Activated effector memory CD4-positive, alpha-beta T cell treated with anti-CD3 and anti-CD28 coated beads, Interleukin-2, amount 50 U/mL, for 16 hours (primary cell): ENCODE measurements at places on chromosomes 3 and 15.
A peak's percentile ranks its signal among the peaks of the same experiment; 100 is the strongest.

DNA sequence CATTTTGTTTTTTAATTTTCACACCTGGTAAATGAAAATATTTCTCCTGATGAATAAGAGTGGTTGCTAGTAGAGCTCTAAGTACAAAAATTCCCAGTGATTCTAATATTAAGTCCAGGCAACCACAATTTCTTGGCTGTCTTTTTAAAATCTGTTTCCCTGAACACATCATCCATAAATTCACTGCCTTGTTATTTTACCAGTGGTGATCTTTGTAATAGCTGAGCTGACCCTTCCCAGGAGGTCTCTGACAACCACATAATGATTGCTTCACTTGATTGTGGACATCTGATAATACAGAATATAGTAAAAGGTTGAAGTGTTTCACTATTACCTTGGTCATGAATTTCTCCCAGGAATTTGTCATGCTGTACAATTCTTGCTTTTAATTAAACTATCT lies 13.9 kb upstream of the TOP2B start:
- no peak for DNase-seq

GRCh38 chr15:67198157-67198754 lies 56.2 kb downstream of the AAGAB start:
- DNase-seq: no peak

- DNase-seq: peak; percentile 54
Measured at GRCh38 chr3:123295171-123295900, 93.6 kb downstream of the SEC22A start.

GRCh38 chr15:80234883-80235282 lies 17.1 kb downstream of the CTXND1 start:
- peak; percentile 77 for DNase-seq

DNA sequence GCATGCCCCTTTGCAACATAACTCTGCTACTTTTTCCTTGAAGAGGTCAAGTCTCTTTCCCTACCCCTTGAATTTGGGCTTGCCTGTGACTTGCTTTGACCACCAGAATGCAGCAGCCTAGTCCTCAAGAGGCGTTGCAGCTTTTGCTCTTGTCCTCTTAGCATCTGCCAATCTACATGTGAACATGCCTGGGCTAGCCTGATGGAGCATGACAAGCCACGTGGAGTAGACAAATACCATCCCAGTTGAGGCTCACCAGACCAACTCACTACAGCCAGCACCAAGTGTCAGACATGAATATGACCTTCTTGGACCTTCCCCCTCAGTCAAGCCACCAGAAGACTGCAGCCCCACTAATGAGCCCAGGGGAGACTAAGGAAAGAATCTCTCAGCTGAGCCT lies 32.9 kb downstream of the AMOTL2 start:
- peak; percentile 53 for DNase-seq

DNA sequence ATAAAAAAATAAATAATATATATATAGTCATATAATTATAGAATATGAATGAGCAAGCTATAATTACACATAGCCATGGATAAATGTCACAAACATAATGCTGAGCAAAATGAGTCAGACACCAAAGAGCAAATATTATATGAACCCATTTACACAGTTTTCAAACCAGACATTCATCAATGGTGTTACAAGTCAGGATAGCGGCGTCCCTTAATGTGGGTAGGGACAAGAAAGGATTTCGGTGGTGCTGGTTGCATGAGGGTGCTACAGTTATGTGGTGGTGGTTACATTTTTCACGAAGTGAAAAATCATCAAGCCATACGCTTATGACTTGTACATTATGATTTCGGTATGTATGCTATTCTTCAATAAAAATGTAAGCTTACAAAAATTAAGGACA lies 100.5 kb downstream of the HMG20A start:
- DNase-seq: no peak

DNA sequence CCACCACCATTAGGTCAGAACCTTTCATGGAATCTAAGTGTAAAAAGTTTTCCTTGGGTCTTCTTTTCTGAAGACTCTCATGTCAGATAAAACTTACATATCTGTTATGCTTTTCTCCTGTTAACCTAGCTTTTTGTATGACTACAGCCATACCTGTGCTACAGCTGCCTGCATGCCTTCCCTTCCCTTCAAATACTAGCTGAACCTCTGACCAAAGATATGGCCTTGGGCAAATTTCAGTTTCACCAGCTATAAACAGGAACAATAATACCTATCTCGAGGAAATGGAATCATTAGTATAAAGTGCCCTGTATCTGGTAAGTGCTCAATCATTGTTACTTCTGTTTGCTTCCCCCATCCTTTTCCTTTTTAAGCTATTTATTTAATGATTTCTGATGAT lies 25.0 kb downstream of the GLB1 start:
- no peak for DNase-seq

- peak; percentile 65 for DNase-seq
Measured at GRCh38 chr3:191329654-191330529, at the start of gene UTS2B. UTS2B (minus strand) TSS chr3:191330526; CDS start chr3:191282189, 48,337 bp downstream.

DNA sequence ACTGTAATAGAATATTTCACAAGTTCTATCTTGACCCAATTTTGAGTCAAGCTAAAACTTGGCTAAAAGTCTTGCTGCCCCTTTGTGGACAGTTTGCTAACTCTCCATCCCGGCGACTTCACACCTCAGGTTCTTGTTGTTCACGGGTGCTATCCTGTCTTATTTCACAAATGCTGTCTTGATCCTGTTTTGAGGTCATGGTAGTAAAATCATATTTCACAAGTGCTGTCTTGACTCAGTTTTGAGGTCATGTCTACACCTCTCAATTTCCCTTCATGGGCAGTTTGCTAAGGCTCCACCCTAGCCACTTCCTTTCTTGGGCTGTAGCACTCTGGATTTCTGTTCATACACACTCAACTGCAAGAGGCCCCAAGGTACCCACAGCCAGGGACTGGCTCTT lies 45.0 kb upstream of the GK5 start:
- no peak for DNase-seq

DNA sequence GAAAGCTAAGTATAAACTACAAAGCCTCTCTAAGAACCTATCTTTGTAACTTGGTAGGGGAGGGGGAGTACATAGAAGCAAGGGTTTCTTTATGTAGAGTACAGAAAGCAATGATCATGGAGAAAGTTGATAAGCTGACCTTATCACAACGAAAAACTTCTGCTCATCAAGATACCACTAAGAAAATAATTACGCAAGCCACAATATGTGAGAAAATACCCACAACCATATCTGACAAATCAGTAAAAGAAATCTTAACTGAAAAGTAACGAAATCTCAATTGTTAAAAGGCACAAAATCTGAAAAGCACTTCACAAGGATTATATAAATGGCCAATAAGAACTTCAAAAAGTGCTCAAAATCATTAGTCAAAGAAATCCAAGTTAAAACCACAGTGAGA lies 35.1 kb upstream of the RPS17 start:
- no peak for DNase-seq

DNA sequence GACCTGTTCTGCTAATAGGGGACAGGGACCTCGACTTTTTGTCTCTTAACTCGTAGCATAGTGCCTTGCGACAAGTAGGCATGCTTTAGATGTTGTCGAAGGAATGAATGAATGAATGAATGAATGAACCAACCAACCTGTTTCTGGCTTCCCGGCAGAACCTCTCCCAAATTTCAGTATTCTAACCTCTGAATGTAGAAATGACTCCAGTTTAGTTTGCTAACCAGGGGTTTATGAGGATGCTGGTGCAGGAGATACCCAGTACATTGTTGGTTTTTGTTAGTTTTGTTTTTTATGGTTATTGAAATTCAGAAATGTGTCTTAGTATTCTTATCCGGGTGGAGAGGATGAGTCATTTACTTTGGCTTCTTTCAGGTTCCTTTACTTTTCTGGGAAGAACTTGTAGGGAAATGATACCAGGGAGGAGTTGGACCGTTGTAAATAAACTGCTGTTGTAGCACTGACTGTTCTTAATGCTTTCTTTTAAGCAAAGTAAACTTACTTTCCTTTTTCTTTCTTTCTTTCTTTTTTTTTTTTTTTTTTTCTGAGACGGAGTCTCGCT lies 29.6 kb upstream of the EHHADH start:
- DNase-seq: no peak

- no peak for DNase-seq
Measured at GRCh38 chr3:145807990-145808389, 353.0 kb downstream of the PLOD2 start.

- no peak for DNase-seq
Measured at GRCh38 chr15:93205413-93205812, 116.4 kb upstream of the RGMA start.

DNA sequence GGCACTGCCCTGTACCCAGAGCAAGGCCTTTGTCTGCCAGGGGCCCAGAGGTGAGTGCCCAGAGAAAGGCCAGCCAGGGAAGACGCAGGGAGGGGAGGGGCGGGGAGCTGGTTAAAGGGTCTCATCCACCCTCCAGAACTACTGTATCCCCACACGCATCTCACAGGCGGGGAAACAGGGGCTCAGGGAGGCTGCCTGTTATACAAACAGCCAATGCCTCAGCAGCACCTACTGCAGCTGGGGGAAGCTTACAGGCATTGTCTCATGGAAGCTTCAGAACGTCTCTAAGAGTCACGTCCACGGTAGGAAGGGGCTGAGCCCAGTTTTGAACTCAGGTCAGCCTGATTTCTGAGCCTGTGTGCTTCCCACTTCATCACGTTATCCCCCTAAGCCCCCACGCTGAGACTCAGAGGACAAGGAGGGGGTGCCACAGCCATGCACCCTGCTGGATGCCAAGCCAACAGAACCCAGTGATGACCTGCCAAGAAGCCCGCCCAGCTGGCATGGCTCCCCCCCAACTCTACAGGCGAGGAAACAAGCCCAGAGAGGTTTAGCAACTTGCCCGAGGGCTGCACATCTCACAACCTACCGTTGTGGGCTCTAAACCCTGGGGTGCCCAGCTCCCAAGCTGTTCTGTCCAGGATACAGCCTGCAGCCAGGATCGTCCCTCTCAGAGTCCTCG lies 54.5 kb downstream of the IQSEC1 start:
- DNase-seq: no peak

DNA sequence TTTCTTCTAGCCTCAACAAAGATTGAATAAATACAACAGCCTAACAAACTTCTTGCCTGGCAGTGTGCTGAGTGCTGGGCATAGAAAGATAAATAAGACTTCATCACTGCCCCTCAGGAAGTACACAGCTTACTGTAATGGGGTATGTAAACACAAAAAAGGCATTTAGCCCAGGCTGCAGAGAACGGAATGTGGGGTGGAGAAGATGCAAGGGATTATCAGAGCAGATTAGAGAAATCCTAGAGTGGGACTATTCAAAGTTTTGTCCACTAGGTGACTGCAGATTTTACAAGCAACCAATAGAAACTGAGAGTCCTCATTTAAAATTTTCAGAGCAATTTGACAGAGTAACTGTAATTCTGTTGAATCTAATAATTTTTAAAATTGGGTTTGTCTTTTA lies 35.4 kb upstream of the TSC22D2 start:
- DNase-seq: no peak

- no peak for DNase-seq
Measured at GRCh38 chr15:70783041-70783440, 19.7 kb upstream of the UACA start.

DNA sequence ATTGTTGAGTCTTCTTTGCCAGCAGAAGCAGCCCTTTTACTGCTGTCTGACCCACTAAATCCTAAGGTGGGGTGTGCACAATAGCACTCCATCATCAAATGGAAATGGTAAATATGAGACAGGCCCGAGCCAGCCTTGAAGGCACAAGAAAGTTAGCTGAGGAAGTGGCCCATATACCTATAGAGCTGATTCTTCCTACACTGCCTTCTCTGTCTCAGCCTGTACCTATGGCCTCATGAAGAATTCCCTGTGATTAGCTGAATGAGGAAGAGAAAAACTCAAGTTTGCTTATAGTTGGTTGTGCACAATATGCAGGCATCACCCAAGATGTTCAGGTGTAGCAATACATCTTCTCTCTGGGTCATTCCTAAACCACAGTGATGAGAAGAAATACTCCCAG lies 31.7 kb upstream of the XCR1 start:
- no peak for DNase-seq

GRCh38 chr3:13652728-13653127 lies 103.8 kb downstream of the FBLN2 start:
- no peak for DNase-seq

DNA sequence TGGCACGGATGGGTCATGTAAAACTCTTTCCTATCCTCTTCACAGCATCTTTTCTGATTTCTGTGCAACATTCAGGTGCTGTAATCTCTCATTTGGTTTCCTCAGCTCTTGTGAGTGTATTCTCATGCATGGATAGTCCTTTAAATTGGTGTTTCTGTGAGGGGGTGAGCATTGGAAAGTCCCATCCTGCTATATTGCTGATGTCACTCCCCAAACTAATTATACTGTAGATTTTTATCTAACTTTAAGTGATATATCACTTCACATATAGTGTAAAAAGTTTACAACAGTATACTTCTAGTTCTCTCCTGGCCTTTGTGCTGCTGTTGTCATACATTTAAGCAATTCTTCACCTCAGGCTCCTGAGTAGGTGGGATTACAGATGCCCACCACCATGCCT lies 102.7 kb downstream of the GLDN start:
- no peak for DNase-seq

- DNase-seq: no peak
Measured at GRCh38 chr3:58502872-58503271, 11.0 kb downstream of the KCTD6 start.

- no peak for DNase-seq
Measured at GRCh38 chr3:176579711-176580185, 617.5 kb downstream of the TBL1XR1 start.

- DNase-seq: no peak
Measured at GRCh38 chr15:39427705-39428104, 153.2 kb upstream of the THBS1 start.

DNA sequence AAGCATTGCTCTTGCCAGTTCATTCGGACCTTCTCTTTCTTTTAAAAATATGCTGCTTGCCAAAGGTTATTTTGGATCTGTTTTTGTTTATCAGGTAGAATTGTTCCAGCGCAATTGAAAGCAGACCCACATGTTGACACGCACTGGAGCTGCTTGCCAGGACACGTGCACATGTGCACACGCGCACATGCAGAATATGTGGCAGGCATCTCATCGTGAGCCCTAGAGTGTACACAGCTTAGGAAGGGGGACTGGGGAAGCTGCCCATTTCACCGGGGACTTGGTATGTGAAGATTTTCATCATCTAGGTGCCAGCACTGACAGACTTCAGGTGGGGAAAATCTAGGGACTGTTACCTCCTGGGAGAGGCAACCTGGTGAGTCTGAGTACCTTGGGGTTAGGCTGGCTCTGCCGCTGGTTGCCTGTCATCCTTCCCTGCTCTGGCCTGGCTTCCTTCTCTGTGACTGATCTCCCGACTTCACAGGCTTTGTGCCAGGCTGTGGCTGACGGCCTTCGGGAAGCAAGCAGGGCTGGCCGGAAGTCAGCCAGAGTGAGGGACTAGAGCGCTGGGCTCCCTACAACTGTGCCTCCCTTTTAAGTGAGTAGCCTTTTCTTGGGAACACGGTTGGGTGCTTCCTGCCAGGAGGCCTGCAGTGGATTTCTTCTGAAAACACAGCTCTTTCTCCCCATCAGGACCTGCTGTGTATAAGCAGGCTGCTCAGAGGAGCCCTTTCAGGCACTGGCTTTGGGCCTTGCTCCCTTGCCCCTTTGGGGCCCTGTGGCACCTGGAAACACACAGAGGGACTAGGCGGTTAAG lies 129.3 kb downstream of the EEFSEC start:
- DNase-seq: no peak

GRCh38 chr15:69756440-69756839 lies 303.8 kb downstream of the RPLP1 start:
- no peak for DNase-seq

- no peak for DNase-seq
Measured at GRCh38 chr3:155869691-155870090, 759 bp upstream of the GMPS start.
